ENCODE measurements at places on chromosomes 5 and 9.

GRCh38 chr9:72292256-72292682 is 72.7 kb downstream of the ZFAND5 start:
- no peak for DNase-seq

- peak; percentile 40 for DNase-seq
These were observed 15.0 kb upstream of the NEURL1B start for GRCh38 chr5:172626031-172626581.

DNA sequence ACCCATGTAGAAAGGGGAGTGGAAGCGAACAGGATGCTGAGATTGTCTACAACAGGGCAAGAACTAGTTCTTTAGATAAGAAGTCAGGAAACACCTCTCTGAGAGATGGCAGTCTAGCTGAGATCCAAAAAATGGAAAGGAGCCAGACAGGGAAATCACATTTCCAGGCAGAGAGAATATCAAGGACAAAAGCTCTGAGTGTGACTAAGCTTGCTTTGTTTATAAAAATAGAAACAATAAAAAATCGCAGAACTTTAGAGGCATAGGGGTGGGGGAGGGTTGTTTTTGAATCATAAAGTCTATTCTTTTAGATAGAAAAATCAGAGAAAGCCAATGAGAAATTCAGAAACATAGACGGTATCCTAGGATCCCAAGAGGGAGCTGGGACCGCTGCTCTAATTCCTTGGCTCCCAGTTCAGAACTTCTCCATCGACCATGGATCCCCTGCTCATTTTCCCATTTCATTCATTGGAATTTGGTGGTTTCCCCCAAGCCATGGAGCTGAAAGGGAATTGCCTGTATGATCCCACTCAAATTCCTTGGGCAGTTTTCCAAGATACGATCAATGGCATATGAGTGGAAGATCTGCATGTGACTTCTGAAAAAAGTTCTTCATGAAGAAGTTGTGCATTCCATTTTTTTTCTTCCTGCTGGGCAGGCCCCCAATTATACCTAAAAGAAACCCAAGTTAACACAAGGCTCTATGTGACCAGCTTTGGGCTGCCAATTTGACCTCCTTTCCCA is 182.0 kb downstream of the GRIA1 start:
- no peak for DNase-seq

GRCh38 chr5:181255276-181255675 is 5.7 kb downstream of the TRIM52 start:
- no peak for DNase-seq

DNA sequence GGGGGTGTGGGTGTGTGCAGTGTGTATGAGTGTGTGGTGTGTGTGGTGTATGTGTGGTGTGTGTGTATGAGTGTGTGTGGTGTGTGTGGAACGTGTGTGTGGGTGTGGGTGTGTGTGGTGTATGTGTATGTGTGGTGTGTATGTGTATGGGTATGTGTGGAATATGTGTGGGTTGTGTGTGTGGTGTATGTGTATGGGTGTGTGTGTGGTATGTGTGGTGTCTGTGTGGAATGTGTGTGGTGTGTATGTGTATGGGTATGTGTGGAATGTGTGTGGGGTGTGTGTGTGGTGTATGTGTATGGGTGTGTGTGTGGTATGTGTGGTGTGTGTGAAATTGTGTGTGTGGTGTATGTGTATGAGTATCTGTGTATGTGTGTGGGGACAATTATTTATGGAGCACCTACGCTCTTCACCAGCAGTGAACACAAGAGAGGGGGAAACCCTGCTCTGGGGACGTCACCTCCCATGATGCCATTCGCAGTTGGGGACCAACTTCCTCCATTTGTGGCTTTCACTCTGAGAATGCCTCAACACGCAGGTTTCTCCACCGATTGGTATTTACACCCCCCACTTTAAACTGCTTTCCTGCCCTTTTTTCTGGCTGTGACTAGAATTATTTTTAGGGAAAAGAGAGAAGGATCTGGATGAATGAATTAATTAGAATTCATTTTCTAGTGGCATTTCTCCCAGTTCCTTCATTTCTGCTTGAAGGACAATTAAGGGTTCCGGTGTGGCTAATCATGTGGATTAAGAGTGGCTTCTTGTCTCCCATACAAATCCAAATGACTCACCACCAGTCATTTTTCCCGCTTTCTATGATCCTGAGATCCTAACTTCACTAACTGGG is 238.1 kb downstream of the ROR2 start:
- no peak for DNase-seq

GRCh38 chr9:120286530-120286929 is 293.4 kb downstream of the CDK5RAP2 start:
- DNase-seq: no peak
